ENCODE measurements at places on chromosomes 5 and 9.
A peak's percentile ranks its signal among the peaks of the same experiment; 100 is the strongest.

DNA sequence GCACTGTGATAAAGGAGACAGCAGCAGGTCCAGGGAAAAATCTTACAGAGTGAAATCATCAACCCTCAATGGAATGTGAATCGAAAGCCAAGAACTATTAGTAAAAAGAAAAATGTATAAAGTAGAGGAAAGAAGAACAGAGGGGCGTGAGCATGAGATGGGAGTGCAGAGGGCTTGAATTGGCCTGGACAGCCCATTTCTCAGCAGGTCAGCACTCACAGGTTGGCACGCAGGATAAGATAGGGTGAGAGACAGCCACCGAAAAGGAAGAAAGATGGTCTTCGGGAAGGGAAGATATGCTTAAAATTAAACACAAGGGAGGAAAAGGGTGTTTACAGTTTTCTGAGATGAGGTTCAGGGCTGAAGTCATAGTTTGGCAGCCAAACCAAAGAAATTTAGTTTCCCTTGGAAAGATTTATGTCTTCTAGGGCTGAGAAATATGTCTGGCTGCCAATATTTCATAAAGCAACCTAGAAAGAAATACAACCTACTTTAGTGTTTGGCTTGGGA lies 524.7 kb downstream of the SPATA31D1 start:
- no peak for DNase-seq

DNA sequence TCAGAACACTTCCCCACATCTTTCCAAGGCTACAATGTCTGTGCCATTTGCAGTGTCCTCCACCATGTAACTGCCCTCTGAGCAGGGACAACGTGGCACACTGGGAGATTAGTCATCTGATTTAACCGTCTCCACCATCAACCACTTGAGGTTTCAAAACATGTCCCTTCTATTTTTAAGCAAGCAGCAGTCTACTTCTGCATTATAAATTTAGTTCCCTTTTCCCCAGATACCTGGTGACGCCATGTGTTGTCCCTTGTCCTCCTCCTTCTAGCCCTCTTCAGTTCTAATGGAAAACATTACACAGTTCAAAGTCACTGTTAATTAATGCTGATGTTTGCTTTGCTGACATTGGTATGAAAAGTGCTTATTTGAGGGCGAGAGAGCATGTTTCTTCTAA lies 52.8 kb downstream of the ATP10B start:
- DNase-seq: no peak

DNA sequence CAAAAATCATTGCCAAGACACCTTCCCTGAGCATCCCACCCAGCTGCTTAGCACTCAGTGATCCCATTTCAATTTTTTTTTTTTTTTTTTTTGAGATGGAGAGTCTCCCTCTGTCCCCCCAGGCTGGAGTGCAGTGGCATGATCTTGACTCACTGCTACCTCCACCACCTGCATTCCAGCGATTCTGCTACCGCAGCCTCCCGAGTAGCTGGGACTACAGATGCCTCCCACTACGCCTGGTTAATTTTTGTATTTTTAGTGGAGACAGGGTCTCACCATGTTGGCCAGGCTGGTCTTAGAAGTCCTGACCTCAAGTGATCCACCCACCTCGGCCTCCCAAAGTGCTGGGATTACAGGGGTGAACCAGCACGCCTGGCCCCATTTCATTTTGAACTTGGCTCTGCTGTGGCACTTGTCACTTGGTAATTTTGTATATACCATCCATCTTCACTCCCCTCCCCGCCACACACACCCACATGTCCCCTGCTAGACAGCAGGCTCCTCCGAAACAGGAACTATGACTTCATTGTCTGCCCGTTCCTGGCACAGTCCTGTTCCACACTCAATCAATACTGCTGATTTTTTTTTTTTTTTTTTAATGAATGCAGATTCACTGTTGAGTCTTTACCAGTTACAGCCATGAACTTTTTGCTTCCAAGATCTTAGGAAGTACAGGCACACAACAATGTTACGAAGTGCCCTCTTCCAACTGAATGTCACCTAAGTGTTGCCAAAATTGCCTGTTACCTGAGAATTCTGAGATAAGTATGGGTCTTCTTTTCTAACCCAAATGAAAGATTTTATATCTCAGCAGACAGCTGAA lies 17.3 kb upstream of the ZBTB34 start:
- DNase-seq: no peak

- DNase-seq: no peak
Observed at GRCh38 chr5:4676934-4677333, 463.2 kb upstream of the ADAMTS16 start.

- DNase-seq: no peak
Observed at GRCh38 chr5:88948746-88949600, 66.0 kb upstream of the MEF2C start.

DNA sequence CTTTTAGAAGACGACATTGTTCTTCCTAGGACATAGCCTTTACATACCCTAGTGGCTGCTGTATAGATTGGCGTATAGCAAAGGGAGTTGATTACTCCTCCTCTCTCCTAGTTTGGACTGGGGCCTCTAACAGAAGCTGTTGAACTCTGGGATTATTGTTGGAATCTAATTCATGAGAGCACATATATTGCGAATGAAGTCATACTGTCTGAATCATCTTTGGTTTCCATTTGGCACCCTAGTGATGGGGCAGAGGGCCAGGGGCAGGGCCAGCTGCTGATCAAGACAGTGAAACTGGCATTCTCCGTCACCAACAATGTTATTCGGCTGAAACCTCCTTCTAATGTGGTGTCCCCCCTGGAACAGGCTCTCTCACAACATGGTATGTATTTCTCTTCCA lies 40.3 kb downstream of the NUP188 start:
- no peak for DNase-seq

DNA sequence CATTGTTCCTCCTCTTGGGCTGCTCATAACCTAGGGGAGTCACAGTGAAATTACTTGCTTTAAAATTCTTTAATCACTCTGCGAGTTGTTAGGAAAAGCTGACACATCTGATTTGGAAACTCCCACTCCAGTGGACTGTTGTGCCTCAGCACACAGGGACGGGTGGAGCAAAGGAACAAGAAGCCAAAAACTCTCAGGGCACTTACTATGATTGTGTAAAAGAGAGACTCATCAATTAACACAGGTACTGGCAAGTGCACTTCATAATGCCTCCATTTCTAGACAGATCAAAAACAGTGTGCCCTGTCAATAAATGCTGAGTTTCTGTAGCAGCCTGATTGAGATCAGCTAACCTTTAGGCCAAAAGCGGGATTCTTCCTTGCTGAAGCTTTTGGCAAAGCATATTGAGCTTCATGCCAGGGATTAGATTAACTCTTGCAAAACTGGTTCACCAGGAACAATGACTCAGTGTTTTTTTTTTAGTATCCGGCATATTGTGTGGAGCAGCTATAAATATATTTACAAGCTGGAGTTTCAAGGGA lies 55.9 kb downstream of the TMC1 start:
- DNase-seq: peak; percentile 59

- no peak for DNase-seq
Observed at GRCh38 chr5:42837601-42838000, 25.9 kb upstream of the SELENOP start.

DNA sequence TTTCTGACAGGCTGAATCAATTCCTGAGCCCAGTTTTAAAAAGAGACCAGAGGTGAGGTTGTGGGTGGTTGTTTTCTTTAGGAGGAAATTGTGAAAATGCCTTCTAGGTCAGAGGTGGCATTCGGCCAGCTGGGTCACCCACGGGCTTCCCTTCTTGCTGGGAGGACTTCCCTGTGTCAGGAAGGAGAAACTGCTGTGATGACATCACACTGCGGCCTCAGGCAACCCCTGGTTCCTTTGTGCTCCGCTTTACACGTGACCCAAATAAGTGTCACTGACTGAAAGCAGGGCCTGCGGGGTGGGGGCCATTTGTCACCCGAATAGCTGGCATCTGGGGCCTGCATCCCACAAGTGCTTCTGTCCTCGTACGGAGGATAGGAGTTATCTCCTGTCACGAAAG lies 39.7 kb downstream of the FABP6 start:
- DNase-seq: peak; percentile 64

GRCh38 chr5:55226934-55227663 lies at the start of gene MCIDAS:
TSS of gene MCIDAS (minus strand) at chr5:55227315. CDS start at chr5:55227138, 177 bp downstream.
- peak; percentile 40 for DNase-seq

DNA sequence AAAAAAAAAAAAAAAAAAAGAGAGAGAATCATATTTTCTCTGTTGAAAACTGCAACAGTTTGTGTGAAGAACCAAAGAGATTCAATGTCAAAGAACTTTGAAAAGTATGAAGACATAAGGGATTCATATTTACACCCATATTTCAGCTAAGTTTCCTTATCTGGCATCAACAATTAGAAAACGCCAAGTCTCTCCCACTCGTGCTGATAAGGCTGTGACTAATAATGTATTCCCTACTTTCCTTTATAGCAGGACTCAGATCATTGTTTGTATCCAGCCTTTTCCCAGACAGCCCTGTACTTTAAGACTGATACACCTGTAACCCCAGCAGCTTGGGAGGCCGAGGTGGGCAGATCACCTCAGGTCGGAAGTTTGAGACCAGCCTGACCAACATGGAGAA lies 54.1 kb upstream of the STK32A start:
- DNase-seq: no peak

- DNase-seq: no peak
Observed at GRCh38 chr5:150114102-150114641, 27.8 kb upstream of the CSF1R start.

- no peak for DNase-seq
Observed at GRCh38 chr5:68345171-68345570, 129.6 kb downstream of the PIK3R1 start.

DNA sequence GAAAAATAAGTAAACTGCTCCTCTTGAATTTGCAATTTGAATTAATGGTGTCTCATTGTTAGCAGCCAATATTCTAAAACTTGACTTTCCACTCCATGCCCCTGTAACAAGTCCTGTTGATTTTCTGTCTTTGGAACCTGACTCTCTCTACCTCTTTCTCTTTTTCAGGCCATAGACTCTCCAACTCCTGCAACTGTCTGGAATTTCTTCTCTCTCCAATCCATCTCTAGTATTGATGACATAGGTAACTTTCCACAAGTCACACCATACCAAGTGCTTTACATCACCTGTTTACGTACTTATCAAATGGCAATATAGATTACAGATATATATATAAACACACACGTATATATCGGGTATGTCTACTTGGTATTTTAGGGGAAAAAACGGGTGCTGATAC lies 923 bp downstream of the C5orf34 start:
- DNase-seq: no peak

DNA sequence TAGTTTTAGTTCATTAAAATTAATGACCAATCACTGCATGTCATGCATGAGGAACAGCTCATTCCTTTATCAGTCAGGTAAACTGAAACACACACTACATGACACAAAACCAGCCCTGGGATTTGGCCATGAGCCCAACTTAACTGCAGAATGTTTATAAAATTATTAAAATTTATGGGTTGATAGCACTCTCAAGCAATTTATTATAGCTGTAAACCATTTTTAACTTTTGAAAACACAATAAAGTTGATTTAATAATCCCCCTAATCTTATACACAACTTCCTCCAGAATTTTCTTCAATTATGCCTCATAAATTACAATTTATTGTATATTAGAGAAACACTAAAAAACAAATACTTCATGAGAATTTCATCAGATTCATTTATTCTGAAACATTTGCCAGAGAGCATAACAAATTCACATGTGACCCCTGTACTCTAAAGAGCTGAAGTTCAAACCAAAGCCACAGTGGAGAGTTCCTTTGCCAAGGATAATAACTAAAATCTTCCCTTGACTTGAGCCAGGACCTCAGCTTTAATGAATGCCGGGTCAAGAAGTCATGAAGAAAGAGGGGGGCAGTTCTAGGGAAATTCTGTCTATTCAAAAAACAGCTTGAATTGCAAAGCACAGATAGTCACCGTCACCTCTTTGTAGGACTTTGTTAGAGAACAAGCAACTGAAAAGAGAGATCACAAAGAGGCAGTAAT lies 763.7 kb upstream of the GRAMD2B start:
- DNase-seq: no peak

DNA sequence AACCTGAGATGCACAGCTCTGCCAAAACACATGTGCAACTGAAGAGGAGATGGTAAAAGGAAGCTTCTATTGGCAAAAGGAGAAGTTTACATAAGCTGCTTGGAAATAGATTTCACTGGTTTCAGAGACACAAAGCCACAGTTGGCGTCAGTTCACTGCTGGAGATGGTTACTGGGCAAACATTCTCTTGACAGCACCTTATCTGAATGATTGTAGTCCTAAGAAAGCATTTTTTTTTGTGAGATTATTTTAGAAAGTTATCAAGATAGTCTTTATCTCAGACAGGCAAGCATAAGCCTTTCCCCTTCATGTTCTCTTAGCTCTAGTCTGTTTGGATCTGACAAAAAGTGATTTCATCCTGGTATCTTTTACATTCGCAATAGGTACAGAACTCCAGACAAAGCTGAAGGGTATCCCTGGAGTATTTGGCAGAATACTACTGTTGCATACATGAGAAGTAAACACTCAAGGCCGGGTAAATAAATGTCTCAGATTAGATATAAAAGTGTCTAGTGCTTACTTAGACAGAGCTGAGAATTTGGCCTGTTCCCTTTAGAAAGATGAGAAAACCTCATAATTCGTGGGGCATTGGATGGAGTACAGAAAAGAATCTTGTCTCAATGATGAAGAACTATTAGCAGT lies 1668.0 kb upstream of the NUDT12 start:
- no peak for DNase-seq

- no peak for DNase-seq
Observed at GRCh38 chr9:133910855-133911514, 81.1 kb downstream of the VAV2 start.

GRCh38 chr5:51384281-51384840 lies 1.1 kb downstream of the ISL1 start:
- DNase-seq: no peak

GRCh38 chr9:93533863-93534262 lies 42.5 kb upstream of the PHF2 start:
- DNase-seq: no peak

DNA sequence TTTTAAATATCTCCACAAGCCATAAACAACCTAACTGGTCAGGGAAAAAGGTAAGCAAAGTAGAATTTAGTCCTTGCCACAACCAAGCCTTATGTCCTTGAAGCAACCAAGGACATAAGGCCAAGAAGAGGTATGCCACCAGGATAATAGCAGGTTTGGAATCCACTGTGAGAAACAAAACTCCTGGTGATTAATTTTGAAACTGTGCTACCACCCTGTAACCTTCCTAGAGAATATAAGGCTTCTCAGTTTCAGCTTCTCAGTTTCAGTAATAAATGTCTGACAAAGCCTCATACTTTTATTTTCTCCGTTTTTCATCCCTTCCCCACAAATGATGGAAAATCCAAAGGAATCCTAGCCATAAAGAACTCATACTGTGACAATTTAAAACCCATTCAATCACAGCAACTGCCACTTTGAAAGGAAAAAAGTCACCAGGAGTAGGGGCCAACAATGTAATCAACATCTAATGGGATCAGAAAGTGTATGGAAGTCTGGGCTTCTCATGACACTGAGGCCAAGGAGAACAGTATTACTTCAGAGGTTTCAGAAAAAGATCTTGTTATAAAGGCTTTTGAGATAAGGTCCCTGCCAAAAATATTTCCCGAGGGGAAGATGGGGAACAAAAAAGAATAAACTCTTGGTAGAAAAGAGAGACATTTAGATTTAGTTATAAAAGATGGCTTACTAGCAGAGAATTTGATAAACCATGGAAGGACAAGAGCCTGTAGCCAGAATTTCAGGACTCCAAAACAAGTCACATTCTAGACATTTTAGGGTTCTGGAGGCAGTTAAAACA lies 189.2 kb downstream of the TSSK1B start:
- DNase-seq: no peak

GRCh38 chr5:104952876-104953275 lies 1390.3 kb upstream of the NUDT12 start:
- DNase-seq: no peak

- no peak for DNase-seq
Observed at GRCh38 chr5:849651-850301, 1.0 kb downstream of the ZDHHC11 start.

- peak; percentile 24 for DNase-seq
Observed at GRCh38 chr9:134178768-134179551, 14.6 kb upstream of the RNU6ATAC start.

All from PC-9 (cell line).